ENCODE measurements at places on chromosomes 3 and 15.

GRCh38 chr3:48474619-48475018, 28.1 kb downstream of the ATRIP start:
- no peak for DNase-seq

DNA sequence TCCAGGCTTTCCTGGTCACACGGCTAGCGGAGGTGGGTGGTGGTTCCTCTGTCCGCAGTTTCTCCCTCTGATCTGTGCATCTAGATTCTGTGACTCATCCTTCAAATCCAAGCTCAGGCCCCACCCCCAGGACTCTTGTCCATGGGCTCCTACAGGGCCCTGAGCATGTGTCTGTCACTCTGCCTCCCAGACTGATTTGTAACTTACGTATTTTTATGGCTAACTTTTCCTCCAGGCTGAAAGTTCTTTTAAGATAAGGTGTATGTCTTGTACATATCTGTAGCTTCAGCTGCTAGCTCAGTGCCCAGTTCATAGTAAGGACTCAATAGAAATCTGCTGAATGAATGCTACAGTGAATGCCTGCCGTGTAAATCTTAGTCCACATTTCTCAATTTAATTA, 8.0 kb downstream of the ESYT3 start:
- DNase-seq = no peak

- no peak for DNase-seq
These were observed 220.0 kb downstream of the NR1D2 start for GRCh38 chr3:24164967-24165602.

GRCh38 chr3:178680489-178680888, 144.3 kb downstream of the KCNMB2 start:
- DNase-seq = no peak

GRCh38 chr3:149339931-149340309, 6.5 kb upstream of the TM4SF18 start:
- no peak for DNase-seq

DNA sequence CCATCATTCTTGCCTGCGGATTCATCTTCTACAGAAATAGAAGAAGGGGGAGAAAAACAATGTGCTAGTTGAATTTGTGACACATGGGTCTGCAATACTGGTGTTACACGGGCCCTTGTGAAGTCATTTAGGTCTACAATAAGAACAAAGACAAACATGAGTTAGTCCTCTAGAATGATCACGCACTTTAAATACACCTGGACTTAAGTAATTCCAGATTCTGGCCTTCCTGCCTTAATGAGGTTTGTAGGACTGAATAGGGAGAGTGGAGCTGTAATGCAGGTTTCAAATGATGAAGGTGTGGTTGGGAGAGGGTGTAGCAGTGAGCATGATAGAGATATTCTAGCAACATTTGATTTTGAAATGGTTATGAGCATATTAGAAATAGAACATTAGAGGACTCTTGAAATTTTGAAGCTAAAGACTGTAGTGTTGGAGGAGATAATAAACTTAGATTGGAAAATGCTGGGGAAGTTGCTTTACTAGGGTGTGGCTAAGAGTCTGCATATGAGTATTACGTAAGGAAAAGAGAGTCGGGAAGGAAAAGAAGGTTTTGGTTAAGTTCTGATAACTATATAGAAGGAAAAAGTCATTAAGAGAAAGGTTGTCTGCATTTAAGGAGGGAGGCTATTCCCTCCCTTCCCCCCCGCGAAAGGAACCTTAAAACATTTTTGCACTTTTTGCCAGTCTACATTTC, 606 bp downstream of the EIF2A start:
- DNase-seq = no peak

DNA sequence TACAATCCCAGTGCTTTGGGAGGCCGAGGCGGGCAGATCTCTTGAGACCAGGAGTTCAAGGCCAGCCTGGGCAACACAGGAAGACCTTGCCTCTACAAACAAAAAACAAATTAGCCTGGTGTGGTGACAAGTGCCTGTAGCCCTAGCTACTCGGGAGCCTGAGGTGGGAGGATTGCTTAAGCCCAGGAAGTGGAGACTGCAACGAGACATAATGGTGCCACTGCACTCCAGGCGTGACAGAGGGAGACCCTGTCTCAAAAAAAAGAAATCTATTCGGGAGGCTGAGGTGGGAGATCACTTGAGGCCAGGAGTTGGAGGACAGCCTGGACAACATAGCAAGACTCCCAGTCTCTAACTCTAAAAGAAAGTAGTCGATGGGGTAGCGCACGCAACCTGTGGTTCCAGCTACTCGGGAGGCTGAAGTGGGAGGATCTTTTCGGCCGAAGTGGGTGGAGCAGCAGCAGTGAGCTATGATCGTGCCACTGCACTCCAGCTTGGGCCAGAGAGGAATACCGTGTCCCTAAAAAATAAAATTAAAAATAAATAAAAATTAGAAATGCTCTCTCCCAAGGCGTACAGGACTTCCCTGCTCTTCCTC, 775 bp downstream of the C3orf33 start:
- DNase-seq = peak; percentile 43

DNA sequence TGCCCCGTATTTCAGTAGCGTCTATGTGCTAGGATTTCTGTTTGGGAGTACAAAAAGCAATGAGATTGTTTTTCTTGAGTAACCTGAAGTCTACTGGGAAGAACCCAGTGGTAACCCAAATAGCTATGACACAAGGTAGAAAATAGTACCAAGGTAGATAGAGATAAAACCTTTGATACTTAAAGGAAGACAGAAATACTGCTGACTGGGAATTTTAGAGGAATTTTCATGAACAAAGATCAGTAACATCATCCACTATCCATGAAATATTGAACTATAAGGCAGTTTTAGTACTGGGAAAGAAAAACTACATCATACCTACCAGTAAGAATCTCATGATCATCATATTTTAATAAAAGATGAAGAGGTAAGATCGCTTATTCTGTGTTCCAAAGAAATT, 489.8 kb downstream of the LPP start:
- DNase-seq = no peak

DNA sequence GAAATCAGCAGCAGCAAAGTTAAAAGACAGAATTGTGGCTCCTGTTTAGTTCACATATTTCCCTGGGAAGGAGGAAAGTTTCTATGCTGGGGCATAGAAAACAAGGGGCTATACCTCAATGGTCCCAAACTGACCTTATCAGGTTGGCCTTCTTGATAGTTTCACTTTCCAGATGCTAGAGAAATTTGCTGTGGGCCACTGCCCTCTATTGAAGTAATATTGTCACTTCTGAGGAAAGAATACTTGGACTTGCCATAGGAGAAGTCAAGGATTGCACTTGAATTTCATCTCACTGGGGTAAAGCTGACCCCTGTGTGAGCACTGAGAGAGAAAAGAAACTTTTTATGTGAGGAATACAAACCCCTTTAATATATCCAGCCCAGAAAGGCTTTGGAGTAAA, 49.3 kb upstream of the XCR1 start:
- DNase-seq = no peak

- DNase-seq = no peak
These were observed 9.9 kb downstream of the TJP1 start for GRCh38 chr15:29812384-29812694.

DNA sequence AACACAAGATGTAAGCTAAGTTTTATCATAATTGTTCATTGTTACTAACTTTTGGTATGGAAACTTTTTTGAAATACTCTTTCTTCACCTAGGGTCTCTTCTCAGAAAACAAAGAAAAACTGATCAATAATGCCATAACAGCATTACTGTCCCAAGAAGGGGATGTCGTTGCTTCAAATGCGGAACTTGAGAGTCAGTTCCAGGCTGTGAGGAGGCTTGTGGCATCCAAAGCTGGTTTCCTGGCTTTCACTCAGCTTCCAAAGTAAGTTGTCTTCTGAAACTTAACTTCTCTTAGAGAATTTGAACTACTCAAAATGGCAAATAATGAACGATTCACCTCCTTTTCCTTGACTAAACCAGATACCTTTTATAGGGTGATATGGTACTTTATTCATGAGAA, 39.3 kb downstream of the DNAJC13 start:
- no peak for DNase-seq

DNA sequence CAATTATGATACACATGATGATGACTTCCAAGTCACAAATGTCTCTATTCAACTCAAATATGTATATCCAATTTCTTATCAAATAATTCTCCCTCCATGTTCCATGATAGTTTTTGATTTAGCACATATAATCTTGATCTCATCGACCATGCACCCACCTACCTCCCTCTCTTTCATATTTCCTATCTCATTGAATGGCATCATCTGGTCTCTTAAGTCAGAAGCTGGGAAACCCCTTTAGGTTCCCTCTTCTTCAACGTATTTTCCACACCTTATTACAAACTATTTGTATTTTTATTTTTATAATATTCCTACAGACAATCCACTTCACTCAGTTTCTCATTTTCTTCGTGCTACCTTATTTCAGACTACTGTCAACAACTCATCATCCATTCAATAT, 56.9 kb upstream of the DPH6 start:
- DNase-seq = no peak

DNA sequence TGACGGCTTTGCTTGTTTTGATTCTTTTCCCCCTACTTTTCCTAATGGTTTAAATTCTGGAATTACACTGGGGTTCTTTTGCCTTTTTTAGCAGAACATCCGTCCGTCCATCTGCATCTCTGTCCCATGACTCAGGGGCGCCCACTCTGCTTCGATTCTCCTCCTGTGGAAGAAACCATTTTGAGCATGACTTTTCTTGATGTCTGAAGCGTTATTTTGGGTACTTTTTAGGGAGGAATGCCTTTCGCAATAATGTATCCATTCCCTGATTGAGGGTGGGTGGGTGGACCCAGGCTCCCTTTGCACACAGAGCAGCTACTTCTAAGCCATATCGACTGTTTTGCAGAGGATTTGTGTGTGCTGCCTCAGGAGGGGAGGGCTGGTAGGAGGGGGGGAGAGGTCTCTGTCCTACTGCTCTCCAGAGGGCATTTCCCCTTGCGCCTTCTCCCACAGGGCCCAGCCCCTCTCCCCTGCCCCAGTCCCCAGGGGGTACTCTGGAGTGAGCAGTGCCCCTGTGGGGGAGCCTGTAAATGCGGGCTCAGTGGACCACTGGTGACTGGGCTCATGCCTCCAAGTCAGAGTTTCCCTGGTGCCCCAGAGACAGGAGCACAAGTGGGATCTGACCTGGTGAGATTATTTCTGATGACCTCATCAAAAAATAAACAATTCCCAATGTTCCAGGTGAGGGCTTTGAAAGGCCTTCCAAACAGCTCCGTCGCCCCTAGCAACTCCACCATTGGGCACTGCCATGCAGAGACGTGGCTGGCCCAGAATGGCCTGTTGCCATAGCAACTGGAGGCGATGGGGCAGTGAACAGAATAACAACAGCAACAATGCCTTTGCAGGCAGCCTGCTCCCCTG, 19.5 kb upstream of the BSN start:
- no peak for DNase-seq

- no peak for DNase-seq
These were observed 36.1 kb downstream of the PTH1R start for GRCh38 chr3:46913644-46914043.

GRCh38 chr3:47954567-47954966, 61.6 kb downstream of the MAP4 start:
- DNase-seq = no peak

DNA sequence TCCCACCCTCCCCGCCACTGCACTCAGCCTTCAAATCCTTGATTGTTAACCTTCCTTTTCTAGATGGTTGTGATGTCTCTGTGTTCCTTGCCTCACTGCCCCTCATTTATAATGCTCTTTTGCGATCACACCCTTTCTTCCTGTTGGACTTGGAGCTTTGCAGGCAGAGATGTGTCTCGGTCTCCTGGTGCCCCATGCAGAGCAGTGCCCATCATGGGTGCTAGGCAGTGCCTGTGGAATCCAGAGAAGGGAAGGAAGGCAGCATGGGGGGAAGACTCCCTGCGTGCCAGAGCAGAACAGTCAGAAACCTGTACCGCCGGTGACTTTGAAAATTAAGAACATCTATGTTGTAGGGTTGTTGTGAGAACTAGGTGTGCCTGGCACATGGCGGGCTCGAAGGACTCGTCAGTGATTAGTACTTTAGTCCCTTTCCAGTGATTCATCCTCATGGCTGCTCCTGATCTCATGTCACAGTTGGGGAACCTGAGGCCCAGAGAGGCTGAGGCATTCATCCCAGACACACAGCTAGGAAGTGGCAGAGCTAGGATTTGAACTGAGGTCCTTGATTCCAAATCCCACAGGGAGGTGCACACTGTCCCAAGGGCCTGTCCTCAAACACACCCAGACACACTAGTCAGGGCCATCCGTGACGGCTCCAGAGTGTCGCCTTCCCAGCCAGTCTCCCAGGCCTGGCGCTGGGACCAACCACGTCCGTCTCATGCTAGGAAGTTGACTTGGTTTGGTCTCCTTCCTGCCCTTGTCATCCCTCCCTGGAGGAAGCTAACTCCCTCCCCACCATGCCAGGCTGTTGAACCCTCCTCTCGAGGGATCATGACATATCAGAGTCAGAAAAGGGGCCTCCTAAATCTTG, 58.3 kb downstream of the SMAD6 start:
- DNase-seq = no peak

DNA sequence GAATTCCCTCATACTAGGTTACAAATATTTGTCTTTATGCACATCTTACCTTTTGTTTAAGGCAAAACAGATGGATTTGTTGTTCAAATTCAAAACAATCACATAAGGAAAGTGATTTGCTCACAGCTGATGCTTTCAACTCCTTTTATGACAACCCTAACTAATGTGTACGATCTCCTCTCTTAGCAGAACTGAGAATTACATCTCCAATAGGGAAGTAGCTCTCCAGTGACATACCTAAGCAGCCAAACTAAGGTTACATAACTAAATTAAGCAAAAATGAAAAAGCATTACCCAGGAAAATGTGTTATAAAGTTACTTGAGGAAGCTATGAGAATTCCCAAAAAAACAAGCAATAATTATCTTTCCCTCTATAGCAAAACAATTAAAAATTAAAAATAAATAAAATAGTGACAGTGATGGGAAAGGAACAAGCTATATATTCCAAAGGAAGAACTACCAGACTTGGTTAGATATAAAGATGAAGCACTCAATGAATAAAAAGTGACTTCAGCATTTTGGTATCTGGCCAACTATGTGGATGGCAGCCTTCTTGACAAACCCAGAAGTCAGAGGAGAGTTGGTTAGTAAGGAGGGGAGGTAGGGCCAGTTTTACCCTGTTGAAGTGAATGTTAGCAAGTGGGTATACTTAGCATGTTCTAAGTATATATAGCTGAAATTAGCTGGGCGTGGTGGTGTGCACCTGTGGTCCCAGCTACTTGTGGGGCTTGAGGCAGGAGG, 32.4 kb downstream of the PEAK1 start:
- DNase-seq = no peak

DNA sequence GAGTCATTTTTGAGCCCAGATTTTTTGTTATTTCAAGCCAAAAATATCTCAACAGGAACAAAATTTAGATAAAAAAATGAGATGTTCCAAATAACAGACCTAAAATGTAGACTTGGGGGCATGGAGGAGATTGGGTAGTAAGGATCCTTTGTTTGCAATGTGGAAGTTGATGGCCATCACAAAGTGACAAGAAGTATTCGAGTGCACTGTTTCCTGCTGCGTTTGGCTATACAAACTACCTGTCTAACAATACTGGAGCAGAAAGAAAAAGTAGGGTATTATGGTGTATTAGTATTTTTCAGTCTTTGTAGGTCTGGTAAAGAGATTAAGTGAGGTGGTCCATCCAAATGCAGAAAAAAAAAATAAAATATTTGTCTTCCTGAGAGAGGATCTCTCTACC, 284.2 kb downstream of the C3orf38 start:
- no peak for DNase-seq

- no peak for DNase-seq
These were observed 525.1 kb upstream of the GOLIM4 start for GRCh38 chr3:168620854-168621253.

Data from stimulated activated CD4-positive, alpha-beta T cell treated with anti-CD3 and anti-CD28 coated beads, Interleukin-12 subunit alpha, Interleukin-12 subunit beta, amount 100 ng/mL, for 4 hours (primary cell).